ENCODE measurements at places on chromosomes 11 and 22. TPM values are rescaled to one million over a fixed set of nuclear protein-coding genes. Genes with fewer than 3 reads are reported as not detected.
A peak's percentile ranks its signal among the peaks of the same experiment; 100 is the strongest.

DNA sequence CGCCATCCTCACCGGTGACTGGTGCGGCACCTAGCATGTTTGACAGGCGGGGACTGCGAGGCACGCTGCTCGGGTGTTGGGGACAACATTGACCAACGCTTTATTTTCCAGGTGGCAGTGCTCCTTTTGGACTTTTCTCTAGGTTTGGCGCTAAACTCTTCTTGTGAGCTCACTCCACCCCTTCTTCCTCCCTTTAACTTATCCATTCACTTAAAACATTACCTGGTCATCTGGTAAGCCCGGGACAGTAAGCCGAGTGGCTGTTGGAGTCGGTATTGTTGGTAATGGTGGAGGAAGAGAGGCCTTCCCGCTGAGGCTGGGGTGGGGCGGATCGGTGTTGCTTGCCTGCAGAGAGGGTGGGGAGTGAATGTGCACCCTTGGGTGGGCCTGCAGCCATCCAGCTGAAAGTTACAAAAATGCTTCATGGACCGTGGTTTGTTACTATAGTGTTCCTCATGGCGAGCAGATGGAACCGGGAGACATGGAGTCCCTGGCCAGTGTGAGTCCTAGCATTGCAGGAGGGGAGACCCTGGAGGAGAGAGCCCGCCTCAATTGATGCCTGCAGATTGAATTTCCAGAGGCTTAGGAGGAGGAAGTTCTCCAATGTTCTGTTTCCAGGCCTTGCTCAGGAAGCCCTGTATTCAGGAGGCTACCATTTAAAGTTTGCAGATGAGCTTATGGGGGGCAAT lies 1.1 kb downstream of the NEAT1 start:
- H3K27me3 ChIP-seq, result peaks cover 66% of the 10 kb centered on the region
- DNase-seq, result peak; percentile 48
- peak overlapping the region; percentile 97 for H3K4me3 ChIP-seq
- peak overlapping the region; percentile 99 for H3K27ac ChIP-seq

GRCh38 chr22:39142088-39142680 lies 10.3 kb downstream of the CBX7 start:
- peaks cover 23% of the 10 kb centered on the region for H3K4me1 ChIP-seq
- DNase-seq, result no peak
- no peaks in the 10 kb centered on the region for H3K36me3 ChIP-seq
- H3K27ac ChIP-seq, result no peak overlapping the region

The CCDC87 gene
- not detected for polyA plus RNA-seq

GRCh38 chr11:38446336-38446735 lies 1848.3 kb upstream of the RAG2 start:
- no peaks in the 10 kb centered on the region for H3K4me1 ChIP-seq
- peaks cover 2% of the 10 kb centered on the region for H3K27me3 ChIP-seq
- H3K36me3 ChIP-seq, result no peaks in the 10 kb centered on the region
- no peak overlapping the region for H3K27ac ChIP-seq
- H3K4me3 ChIP-seq, result no peak overlapping the region

The TOB2 gene
- 8.6 TPM for polyA plus RNA-seq

GRCh38 chr11:66008468-66009101 lies 3.2 kb upstream of the CST6 start:
- H3K4me1 ChIP-seq, result peaks cover 2% of the 10 kb centered on the region
- DNase-seq, result no peak
- H3K27me3 ChIP-seq, result peaks cover 2% of the 10 kb centered on the region
- no peaks in the 10 kb centered on the region for H3K36me3 ChIP-seq

The CFAP68 gene
- polyA plus RNA-seq, result 14.5 TPM

DNA sequence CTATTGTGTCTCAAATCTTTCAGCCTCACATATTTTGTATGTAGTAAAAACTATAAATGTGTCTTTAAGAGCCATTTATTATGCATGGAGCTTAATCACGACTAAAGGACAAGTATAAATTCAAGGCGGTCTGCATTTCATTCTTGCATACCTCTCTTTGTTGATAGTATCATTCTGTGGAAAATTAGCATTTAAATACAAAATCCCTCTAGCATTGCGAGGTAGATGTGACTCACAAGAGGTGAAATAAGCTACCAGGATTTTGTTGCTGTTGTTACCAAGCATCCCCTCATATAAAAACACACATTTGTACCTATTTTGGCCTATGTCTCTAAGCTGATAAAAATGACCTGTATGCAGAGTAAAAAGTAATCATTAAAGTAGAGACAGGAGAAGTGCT lies 537.4 kb upstream of the LUZP2 start:
- DNase-seq, result no peak
- no peak overlapping the region for H3K27ac ChIP-seq
- no peaks in the 10 kb centered on the region for H3K36me3 ChIP-seq
- H3K27me3 ChIP-seq, result no peaks in the 10 kb centered on the region

GRCh38 chr11:13966013-13966412 lies 3.5 kb downstream of the SPON1 start:
- no peak for DNase-seq
- H3K4me3 ChIP-seq, result no peak overlapping the region
- H3K4me1 ChIP-seq, result peaks cover 9% of the 10 kb centered on the region
- H3K36me3 ChIP-seq, result no peaks in the 10 kb centered on the region
- H3K27ac ChIP-seq, result no peak overlapping the region
- H3K27me3 ChIP-seq, result peaks cover 6% of the 10 kb centered on the region

The USP2 gene
- not detected for polyA plus RNA-seq

The SPDYC gene
- not detected for polyA plus RNA-seq

DNA sequence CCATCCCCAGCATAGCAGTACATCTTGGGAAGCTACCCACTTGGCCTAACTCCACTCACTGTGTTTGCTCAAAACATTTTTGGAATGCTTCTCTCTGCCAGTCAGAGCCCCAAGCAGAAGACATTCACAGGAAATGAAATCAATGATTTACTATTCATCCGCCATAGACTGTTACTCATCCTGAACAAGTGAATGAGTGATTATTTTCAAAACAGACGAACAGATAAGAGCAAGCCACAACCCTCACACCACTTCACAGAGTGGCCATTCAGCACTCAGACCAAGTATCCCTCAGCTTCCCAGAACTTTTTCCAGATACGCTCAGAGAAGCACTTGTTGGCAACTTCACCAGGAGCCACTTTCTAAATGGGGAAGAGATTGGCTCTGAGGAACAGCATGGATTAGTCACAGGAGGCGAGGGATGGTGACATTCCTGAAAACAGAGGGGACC lies 13.0 kb upstream of the UBASH3B start:
- no peak overlapping the region for H3K4me3 ChIP-seq
- peaks cover 2% of the 10 kb centered on the region for H3K4me1 ChIP-seq
- no peaks in the 10 kb centered on the region for H3K36me3 ChIP-seq
- no peak overlapping the region for H3K27ac ChIP-seq

DNA sequence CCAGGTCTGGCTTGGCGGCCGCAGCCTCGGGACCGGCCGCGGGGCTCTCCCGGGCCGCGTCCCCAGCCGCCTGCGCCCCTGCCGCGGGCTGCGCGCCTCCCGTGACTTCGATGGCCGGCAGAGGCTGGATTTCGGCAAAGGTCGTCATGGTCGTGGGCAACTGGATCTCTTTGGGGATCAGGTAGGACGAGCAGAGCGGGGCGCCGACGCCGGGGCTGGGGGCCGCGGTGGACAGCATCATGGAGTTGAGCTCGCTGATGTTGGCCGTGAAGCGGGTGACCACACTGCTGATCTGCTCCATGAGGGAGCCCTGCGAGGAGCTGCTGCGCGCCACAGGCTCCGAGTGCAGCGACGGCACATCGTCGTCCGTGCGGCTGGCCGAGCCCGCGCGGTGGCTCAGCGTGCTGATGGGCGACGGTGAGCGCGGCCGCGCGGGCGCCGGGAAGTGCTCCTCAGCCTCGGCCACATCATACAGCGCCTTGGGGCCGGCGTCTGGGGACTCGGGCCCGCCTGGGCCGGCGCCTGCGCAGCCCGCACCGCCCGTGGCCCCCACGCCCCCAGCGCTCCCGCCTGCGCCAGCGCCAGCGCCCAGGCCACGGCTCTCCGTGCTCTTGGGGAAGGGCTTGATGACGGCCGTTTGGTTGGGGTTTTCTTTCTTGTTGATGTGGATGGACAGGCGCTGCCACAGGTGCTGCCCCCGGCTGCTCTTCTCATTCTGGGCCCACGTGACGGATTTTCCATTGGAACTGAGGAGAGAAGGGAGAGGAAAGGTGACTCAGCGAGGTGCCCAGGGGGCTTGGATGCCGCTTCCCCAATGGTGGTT lies 171.4 kb upstream of the CTSC start:
- H3K4me3 ChIP-seq, result peak overlapping the region; percentile 83
- no peak overlapping the region for H3K27ac ChIP-seq
- H3K27me3 ChIP-seq, result peaks cover 10% of the 10 kb centered on the region
- peaks cover 20% of the 10 kb centered on the region for H3K4me1 ChIP-seq

DNA sequence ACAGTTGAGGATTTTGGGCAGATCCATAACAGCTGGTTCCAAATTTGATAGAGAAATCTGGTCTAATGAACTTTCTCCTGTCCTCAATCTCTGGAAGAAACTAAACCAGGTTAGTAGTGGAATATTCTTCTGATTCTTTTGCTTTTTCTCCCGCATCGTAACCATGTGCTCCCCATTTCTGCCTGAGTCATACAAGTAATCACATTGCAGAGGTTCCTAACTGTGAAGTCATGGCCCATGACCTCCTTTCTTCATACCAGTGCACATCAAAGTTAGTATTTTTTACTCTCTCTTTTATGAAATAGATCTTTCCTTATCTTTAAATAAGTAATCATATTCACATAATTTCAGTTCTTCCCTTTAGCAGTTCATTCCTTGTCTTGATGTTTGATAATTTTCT lies 249.0 kb downstream of the DYNC2H1 start:
- H3K4me3 ChIP-seq, result no peak overlapping the region
- H3K27me3 ChIP-seq, result peaks cover 2% of the 10 kb centered on the region
- no peak for DNase-seq
- no peak overlapping the region for H3K27ac ChIP-seq
- no peaks in the 10 kb centered on the region for H3K4me1 ChIP-seq

The DDX6 gene
- 61.4 TPM for polyA plus RNA-seq

DNA sequence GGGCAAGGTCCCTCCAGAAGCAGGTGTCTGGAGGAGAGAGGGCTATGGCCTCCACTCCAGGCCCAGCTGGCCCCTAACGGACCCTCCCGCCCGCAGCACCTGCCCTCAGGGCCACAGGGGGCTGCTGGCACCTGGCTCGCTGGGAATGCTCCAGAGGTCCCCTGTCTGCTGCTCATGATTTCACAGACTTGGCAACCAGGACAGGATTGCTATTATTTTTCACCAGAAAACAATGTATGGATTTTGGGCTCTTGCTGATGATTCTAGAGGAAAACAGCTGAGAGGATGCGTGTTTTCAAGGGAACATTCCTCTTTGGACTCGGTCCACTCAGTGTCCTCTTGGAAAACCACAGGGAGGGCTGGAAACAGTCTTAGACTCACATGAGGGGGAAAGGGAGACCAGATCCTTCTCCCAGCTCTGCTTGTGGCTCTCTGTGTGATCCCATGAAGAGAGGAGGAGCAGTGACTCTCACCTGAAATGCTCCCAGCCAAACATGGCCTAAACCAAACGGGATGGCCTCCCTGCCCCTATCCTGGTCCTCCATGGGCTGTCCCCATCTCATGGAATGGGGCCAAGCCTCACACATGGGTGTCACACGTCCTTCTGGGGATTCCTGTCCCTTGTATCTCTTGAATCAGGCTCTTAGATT lies 15.8 kb downstream of the MYEOV start:
- no peak for DNase-seq
- no peak overlapping the region for H3K27ac ChIP-seq
- peaks cover 1% of the 10 kb centered on the region for H3K27me3 ChIP-seq
- H3K4me1 ChIP-seq, result peaks cover 19% of the 10 kb centered on the region
- H3K4me3 ChIP-seq, result no peak overlapping the region

DNA sequence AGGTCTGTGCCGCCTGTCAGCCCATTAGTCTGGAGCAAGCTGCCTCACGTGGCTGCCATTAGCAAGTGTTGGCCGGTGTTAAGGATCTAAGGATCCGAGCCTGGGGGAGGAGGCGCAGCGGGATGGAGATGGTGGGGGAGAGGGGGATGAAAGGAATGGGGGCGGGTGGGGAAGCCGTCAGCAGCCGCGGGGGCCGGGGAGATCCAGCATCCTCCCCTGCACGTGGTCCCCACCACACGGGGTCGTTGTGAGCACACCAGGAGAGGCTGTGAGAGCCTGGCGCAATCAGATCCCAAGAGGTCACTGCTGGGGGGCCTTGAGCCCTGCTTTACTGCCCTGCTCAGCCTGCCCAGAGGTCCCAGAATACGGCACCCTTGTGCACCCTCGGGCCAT lies 7.3 kb downstream of the CABP7 start:
- H3K27ac ChIP-seq, result no peak overlapping the region
- no peaks in the 10 kb centered on the region for H3K27me3 ChIP-seq
- no peaks in the 10 kb centered on the region for H3K4me1 ChIP-seq
- no peaks in the 10 kb centered on the region for H3K36me3 ChIP-seq
- DNase-seq, result peak; percentile 7
- H3K4me3 ChIP-seq, result no peak overlapping the region

DNA sequence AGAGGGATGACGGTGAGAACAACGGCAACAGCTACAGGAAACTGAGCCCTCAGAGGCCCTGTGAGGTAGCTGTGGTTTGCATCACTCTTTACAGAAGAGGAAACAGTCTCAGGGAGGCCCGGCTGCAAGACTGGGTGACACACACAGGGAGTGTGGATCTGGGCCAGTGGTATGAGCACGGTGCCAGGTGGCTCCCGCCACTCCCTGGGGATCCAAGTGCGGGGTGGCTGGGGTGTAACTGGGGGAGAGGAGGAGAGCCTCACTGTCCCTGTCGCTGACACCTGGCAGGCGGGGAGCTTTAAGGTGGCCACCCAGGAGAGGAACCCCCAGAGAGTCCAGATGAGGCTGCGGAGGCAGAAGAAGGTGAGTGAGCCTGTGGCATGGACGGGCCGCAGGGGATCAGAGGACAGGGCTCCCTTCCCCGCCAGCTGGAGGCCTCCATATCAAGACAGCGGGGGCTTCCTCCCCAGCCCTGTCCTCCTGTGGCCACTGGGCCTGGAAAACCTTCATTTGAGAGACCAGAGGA lies 5.6 kb downstream of the RGL4 start:
- peak overlapping the region; percentile 89 for H3K4me3 ChIP-seq
- H3K4me1 ChIP-seq, result peaks cover 46% of the 10 kb centered on the region
- peak; percentile 78 for DNase-seq
- peaks cover 1% of the 10 kb centered on the region for H3K27me3 ChIP-seq
- H3K27ac ChIP-seq, result peak overlapping the region; percentile 98
- H3K36me3 ChIP-seq, result peaks cover 36% of the 10 kb centered on the region

The RASGRP2 gene
- 165 TPM for polyA plus RNA-seq

DNA sequence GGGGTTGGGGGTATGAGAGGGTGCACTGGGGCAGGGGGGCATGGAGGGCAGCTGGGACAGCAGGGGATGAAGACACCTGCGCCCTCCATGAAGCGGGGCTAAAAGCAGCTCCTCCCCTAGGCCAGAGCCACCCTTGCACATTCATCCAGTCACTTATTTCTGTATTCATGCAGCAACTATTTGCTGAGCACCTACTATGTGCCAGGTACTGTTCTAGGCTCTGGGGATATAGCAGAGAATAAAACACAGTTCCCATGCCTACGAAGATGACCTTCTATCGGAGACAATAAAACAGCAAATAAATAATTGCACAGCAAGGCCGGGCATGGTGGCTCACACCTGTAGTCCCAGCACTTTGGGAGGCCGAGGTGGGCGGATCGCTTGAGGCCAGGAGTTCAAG lies 5.3 kb downstream of the ALDH3B1 start:
- no peaks in the 10 kb centered on the region for H3K36me3 ChIP-seq
- H3K27ac ChIP-seq, result no peak overlapping the region
- H3K4me1 ChIP-seq, result peaks cover 14% of the 10 kb centered on the region
- no peak for DNase-seq
- H3K4me3 ChIP-seq, result no peak overlapping the region

The TRABD gene
- 63.5 TPM for polyA plus RNA-seq

The MMP13 gene
- polyA plus RNA-seq, result not detected

The FAT3 gene
- polyA plus RNA-seq, result not detected

The TMEM225 gene
- polyA plus RNA-seq, result not detected

GRCh38 chr11:112795142-112795815 lies 165.9 kb upstream of the NCAM1 start:
- no peak overlapping the region for H3K4me3 ChIP-seq
- no peaks in the 10 kb centered on the region for H3K36me3 ChIP-seq
- H3K4me1 ChIP-seq, result peaks cover 34% of the 10 kb centered on the region
- DNase-seq, result peak; percentile 16
- peaks cover 4% of the 10 kb centered on the region for H3K27me3 ChIP-seq
- H3K27ac ChIP-seq, result no peak overlapping the region
